ENCODE measurements at places on chromosomes 2 and 18. TPM values are rescaled to one million over a fixed set of nuclear protein-coding genes. Genes with fewer than 3 reads are reported as not detected.

CHRND gene
- polyA plus RNA-seq: not detected

MSGN1 gene
- polyA plus RNA-seq: not detected

GPR45 gene
- polyA plus RNA-seq: not detected

AKAIN1 gene
- polyA plus RNA-seq: 0.41 TPM

IL1R2 gene
- polyA plus RNA-seq: 31.2 TPM

APLF gene
- polyA plus RNA-seq: 1.4 TPM

CNDP1 gene
- polyA plus RNA-seq: 0.20 TPM

RNF125 gene
- polyA plus RNA-seq: 3.4 TPM

SERPINB7 gene
- polyA plus RNA-seq: not detected

SLC5A7 gene
- polyA plus RNA-seq: 0.95 TPM

TSGA10 gene
- polyA plus RNA-seq: 2.5 TPM

All from urinary bladder (tissue), 4 donors.